IMR-90 (cell line): ENCODE measurements at places on chromosomes 12 and 14.

GRCh38 chr14:34649344-34649743, 19.4 kb upstream of the SNX6 start:
- DNase-seq = peak; percentile 97

DNA sequence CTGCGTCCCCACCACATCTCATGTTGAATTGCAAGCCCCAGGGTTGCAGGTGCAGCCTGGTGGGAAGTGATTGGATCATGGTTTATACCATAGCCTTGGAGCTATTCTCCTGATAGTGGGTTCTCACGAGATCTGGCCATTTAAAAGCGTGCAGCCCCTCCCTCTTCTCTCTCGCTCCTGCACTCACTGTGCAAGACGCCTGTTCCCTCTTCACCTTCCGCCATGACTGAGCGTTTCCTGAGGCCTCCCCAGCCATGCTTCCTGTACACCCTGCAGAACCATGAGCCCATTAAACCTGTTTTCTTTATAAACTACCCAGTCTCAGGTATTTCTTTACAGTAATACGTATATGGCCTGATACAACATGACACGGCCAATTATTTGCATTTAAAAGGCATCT, 146.6 kb downstream of the RIMBP2 start:
- DNase-seq = no peak

DNA sequence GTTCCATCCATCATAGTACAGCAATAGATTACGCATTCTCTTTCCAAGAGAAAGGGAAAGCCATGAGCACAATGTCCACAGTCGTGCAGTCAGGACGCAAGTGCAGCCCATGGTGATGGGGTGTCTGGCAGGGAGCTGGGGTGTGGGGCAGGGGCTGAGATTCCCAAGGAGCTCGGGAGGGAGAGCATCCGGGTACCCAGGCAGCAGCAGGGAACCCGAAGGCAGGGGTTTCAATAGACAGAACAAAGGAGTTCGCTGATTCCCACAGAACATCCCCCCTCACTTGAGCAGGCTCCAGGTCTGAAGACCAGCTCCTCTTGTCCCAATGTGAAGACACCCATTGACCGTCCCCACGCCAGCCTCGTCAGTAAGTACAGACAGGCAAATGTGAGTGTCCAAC, 13.5 kb downstream of the ANHX start:
- no peak for DNase-seq

- DNase-seq = no peak
Observed at GRCh38 chr14:101562659-101563351, 1.5 kb downstream of the DIO3 start.

- DNase-seq = no peak
Observed at GRCh38 chr14:20602583-20602982, 11.4 kb upstream of the RNASE12 start.

GRCh38 chr12:80353254-80353653, 90.8 kb upstream of the PTPRQ start:
- peak; percentile 22 for DNase-seq

GRCh38 chr12:54286042-54287030, 5.8 kb downstream of the HNRNPA1 start:
- no peak for DNase-seq

GRCh38 chr14:104665657-104666522, 23.5 kb upstream of the INF2 start:
- no peak for DNase-seq

DNA sequence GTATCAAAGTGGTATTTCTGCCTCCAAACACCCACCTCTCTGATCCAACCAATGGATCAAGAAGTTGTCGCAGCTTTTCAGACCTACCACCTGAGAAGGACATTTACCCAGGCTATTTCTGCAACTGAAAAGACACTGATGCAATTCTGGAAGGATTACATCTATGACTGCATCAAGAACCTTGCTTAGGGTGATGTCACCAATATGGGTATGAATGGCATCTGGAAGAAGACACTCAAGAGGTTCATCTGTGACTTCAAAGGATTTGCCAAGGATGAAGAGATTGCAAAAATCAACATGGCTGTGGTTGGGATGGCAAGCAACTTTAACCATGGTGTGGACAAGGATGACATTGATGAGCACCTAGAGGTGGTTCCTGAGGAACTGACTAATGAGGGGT, 154.2 kb downstream of the PCNX1 start:
- DNase-seq = peak; percentile 50

GRCh38 chr12:57896434-57897201, 44.7 kb upstream of the ATP23 start:
- peak; percentile 64 for DNase-seq

GRCh38 chr12:7108796-7109571, at the start of gene C1RL:
Gene C1RL (minus strand): TSS chr12:7109214. CDS start chr12:7109180, 34 bp downstream.
- peak; percentile 77 for DNase-seq

DNA sequence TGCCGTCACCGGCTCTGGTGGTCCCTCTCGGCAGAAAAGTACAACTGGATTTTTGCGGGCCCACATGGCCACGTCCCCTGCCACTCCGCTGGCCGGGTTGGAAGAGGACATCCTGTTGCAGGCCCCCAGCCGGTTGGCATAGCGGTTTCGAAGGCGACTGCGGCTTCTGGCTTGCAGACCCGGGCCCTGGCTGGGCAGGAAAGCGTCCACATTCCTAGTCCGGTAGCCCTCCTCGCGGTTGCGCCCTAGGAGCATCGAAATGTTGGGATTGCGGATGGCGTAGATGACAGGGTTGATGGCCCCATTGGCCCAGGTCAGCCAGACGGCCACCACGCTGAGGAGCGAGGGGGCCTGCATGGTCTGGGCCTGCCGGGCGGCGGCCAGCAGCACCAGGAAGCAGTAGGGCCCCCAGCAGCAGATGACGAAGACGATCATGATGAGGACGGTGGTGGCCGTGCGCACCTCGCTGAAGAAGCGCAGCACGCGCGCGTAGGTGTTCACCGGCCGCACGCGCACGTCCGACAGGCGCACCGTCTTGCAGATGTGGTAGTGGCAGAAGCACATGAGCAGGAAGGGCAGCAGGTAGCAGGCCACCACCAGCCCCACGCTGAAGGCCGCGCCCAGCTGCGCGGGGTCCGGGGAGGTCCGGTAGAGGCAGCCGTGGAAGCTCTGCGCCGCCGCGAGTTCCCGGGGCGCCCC, 1.2 kb downstream of the GPR135 start:
- DNase-seq = no peak

GRCh38 chr12:24764712-24765111, 184.2 kb downstream of the BCAT1 start:
- DNase-seq = no peak

- peak; percentile 63 for DNase-seq
Observed at GRCh38 chr12:64580681-64581080, 29.6 kb upstream of the RASSF3 start.

DNA sequence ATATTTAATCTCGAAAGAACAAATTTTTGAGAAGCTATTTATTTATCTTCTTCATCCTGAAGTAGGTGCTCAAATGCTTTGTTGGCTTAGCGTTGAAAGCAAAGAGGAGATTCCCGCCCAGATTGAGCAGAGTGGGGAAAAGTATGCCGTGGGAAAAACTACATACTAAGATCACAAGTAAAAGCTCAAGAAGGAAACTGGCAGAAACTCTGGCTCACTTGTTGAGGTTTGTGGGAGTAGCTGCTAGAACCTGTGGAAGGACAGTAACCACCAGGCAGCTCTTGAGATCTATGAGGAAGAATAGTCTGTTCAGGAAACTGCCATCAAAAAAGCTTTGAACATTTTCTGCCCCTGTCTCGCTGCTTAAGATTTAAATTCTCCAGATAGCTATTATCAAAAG, 3.9 kb downstream of the MYRFL start:
- no peak for DNase-seq

GRCh38 chr12:56241424-56242303, 11.8 kb downstream of the SLC39A5 start:
- no peak for DNase-seq

- DNase-seq = no peak
Observed at GRCh38 chr12:95179011-95179410, 38.3 kb downstream of the FGD6 start.

DNA sequence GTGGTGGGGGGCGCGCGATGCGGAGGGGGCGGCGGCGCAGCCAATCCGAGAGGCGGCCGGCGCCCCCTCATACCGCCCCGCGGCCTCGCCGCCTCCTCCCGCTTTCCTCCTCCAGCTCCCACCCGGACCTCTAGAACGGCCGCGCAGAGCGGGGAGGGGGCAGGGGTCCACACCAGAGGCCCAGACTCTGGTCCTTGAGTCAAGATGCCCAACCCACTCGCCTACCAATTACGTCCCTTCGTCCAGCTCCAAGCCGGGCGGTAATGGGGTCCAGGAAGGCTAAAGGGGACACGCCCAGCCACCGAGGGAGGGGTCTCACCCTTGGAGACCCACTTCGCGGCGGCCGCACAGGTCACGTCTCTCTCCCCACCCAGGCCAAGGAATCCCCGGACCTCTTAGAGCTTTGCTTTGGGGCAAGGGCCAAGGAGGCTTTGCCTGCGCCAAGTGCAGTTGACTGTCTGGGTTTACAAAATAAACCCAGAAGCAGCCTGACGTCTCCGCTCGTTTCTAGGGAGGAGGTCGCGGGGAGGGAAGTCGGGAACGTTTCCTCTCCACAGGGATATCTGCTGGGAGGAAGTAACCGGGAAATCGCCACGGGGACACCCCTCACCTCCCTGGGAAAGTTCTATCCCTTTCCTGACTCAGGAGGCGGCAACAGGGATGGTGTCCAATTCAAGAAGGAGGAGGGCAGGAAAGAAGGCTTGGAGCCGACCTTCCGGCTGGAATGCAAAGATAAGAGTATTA, 394 bp upstream of the AMIGO2 start:
- peak; percentile 54 for DNase-seq

GRCh38 chr14:99148131-99148530, 123.9 kb downstream of the BCL11B start:
- DNase-seq = no peak

DNA sequence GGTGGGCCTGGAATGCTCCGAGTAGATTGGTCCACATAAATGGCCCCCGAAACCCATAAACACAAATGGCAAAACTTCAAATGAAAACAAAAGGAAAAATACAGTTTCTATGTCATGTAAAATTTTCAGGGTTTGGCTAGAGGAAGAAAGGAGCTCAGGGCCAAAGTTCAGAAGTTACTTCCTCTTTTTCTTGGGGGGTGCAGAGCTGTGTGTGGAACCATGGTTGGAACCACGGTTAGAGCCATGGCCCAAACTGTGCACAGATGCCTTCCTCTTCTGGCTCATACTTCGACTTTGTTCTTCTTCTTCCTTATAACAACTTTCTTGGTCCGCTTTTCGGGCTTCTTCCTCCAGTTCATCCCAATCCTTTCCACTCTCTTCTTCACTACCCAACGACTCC, 51.7 kb downstream of the MGST1 start:
- no peak for DNase-seq

DNA sequence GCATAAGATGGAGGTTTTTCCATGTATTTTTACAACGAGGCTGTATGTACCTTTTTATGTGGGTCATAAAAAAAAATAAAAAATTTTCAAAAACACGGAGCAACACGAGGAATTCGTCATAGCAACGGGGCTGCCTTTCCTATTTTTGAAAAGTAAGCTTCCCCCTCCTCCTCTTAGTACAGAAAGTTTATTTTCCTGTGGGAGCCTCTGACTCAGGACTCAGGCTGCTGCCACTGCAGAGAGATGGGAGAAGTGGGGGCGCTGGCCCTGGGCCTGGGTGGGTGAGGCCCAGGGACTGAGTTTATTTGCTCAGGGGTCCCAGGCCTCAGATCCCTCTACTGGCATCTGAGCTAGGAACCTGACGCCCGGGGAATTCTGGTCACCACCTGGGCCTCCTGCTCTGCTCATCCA, 10.2 kb upstream of the CMKLR1 start:
- DNase-seq = no peak

- no peak for DNase-seq
Observed at GRCh38 chr12:31531893-31532292, 59.0 kb downstream of the DENND5B start.

DNA sequence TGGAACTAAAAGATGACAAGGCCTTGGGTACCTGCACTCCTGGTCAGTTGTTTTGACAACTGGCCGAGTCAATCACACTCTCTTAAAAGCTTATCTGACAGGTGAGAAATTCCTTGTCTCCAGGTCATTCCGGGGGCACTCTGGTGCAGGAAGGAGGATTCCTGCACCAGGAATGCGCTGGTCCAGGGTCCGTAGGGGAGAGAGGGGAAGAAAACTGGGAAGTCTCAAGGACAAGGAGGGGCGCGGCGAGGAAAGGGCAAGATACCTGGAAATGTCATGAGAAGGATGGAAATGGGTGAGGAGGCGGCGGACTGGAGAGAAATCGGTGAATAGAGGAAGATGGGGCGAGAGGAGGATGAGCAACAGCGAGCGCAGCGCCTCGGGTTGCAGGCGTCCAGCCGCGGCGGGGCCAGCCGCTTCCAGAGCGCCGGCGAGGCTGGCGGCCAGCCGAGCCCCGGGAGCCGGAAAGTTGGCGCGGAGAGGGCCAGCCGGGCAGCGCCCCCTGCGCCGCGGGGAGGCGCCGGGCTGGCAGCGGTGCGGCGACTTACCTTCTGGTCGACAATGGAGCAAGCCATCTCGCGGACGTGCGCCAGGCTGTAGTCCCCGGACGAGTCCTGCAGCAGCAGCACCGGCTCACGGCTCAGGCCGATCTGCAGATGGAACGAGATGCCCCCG, 809 bp downstream of the PRKD1 start:
- DNase-seq = peak; percentile 43

- no peak for DNase-seq
Observed at GRCh38 chr14:68787092-68787992, 5.5 kb downstream of the ZFP36L1 start.

GRCh38 chr12:88399811-88400210, 180.5 kb downstream of the KITLG start:
- no peak for DNase-seq

- no peak for DNase-seq
Observed at GRCh38 chr12:18798535-18799361, 60.8 kb downstream of the CAPZA3 start.

DNA sequence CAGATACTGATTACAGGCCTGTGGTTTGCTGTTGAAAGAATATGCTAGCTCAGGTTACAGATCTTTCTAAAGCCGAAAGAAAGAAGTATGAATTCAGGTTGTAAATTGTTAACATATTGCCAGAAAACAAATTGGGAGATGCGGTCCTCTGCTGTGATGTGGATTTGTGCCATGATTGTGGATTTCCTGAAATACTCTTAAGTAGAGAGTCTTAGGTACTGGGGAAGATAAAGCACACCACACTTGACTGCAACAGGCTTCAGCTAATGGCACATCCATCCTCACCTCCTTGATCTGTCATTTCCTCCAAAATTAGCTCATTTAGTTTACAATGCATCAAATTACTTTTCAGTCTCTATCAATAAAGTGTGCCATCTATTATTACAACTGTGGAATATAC, 279.2 kb downstream of the SYT1 start:
- no peak for DNase-seq

GRCh38 chr12:94805749-94806529, 155.6 kb upstream of the TMCC3 start:
- peak; percentile 43 for DNase-seq

DNA sequence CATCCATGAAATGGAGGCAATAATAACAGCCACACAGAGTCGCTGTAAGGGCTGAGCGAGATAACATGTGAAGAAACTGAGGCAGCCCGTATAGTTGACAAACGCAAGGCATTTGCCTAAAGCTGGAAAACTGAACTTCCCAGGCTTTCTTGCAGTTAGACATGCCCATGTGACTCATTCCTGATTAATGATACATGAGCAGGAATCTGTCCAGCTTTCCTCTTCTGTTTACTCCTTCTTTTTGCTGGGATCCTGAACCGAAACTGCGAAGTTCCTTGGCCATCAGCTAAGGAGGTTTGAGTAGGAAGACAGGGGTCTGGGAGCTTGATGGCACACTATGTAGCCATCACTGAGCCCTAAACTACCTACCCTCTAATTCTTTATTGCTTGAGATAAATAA, 52.2 kb downstream of the ST8SIA1 start:
- peak; percentile 86 for DNase-seq
